CD4-positive, alpha-beta T cell treated with Interleukin-2 at 100 ng/mL for 4 hours (primary cell): ENCODE measurements at places on chromosomes 1 and 21.

DNA sequence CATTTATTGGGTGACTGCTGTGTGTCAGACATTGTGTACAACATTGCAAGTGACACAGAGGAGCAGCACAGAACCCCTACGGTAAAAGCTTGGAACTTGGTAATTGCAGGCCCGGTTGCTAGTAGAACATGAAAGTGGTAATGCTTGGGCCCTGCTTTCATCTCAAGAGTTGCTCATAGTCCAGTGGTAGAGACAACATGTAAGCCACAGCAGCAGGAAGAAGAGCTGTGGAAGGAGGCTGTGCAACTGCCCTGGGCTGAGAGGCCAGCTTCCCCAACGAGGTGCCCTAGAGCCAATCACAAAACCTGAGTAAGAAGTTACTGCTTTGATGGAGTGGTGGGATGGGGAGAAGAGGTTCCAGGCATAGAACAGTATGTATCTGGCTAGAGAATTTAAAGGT is 18.4 kb downstream of the CNIH4 start:
- no peak for DNase-seq

DNA sequence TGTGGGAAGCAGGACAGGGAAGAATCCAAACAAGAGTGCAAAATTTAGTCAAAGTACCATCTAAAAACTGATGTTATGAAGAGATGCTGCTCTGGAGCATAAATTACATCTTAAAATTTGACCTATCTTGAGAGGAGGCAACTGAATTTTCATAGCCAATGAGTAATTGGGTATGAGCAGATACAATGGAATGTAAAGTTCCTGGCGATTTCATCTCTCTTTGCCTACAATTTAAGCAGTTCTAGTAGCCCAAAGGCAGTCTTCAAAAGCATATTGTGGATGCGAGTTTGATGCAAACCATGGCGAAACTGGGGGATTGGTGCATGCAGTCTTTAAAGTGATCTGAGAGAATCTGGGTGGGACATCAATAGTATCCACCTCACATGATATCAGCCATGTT is 1265.9 kb downstream of the BRINP3 start:
- no peak for DNase-seq

GRCh38 chr1:45815667-45816458 is 12.5 kb downstream of the MAST2 start:
- no peak for DNase-seq

DNA sequence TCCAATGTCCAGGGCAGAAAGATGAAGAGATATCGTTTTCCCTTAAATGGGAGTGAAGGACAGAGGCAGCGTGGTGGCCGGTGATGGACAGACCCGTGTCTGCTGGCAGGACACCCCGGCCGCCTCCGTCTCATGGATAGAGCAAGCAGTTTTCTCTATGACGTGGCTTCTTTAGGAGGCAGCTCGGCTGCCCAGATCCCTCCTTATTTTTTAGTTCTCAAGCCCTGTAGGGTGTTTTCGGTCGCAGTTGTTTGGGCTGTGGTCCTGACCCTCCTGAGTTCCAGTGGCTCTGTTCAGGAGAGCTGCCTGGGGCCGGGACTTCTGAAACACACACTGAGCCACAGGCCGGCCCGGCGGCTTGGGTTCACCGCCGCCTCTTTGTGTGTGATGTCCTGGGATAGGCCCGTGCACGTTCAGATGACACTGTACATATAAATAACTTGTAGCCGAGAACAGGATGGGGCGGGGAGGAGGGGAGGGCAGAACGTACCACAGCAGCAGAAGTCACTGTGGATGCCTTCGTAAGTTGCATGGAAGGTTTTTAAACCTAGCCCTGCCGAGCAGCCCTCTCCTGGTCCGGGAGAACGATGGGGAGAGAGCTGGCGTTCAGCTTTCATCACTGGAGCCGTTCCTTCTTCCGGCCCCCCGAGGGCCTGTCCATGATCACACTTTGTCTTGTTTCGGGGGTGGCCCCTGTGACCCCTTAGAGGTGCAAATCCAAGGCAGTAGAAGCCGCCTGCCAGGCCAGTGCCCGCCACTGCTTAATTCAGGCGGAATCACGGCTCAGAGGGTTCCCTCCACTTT is 65.2 kb downstream of the SIK1 start:
- peak; percentile 12 for DNase-seq

DNA sequence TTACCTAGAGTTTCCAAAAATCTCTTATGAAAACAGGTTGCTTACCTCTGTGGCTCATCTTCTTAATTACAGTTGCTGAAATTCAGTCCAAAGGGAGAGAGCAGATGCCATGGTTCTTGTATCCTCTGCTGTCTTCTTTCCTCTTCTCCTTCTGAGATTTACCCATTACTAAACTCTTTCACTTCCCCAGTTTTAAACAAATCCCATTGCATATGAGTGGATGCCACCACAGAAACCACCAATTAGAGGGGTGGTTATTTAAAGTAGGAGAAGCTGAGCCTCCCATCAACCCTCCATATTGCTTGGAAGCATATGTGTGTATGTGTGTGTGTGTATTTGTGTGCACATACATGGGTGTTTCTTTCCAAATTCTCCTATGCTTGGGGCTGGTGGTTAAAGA is 128.5 kb upstream of the KCNK1 start:
- DNase-seq = no peak

DNA sequence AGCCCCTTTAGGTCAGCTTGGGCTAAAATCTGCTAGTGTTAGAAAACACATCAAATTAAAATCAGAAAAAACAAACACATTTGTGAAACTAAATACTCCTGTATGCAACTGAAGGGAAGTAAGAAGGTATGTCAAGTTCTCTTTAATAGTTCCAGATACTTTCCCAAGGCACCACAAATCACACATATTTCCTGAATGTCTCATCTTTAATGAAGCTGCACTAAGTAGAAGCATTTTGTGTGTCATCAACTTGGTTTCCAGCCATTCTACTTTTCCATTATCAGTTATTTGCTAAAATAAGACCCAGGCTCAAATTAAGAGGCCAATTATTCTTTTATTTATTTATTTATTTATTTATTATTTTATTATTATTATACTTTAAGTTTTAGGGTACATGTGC is 34.7 kb downstream of the CRB1 start:
- DNase-seq = no peak

DNA sequence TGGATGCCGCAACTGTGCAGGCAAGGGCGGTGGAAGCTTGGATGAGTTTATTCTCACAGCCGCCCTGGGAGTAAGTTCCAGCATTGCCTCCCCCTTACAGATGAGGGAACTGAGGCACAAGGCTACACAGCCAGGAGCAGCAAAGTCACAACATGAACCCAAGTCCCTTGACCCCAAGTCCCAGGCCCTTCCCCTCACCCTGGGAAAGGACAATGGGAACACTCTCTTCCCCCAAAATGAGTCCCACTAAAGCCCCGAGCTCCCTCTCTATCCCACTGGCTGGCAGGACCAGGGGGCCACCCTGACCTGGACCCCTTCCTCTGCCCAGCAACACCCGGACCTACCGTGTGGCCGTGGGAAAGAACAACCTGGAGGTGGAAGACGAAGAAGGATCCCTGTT is 3.9 kb downstream of the CTRC start:
- DNase-seq = no peak
